Smooth muscle cell of the pulmonary artery (primary cell): ENCODE measurements at places on chromosomes 2 and 18. TPM values are rescaled to one million over a fixed set of nuclear protein-coding genes. Genes with fewer than 3 reads are reported as not detected.

NEMP2 gene
- total RNA-seq = 2.1 and 3.7 TPM in 2 replicates

IFIH1 gene
- total RNA-seq = 5.6 and 7.3 TPM in 2 replicates

LOXHD1 gene
- total RNA-seq = not detected in 2 replicates

CCDC74B gene
- 5.0 TPM in 2 replicates for total RNA-seq

GPR39 gene
- total RNA-seq = 3.3 and 6.4 TPM in 2 replicates

LIMS2 gene
- 8.3 and 8.8 TPM in 2 replicates for total RNA-seq

DPYSL5 gene
- not detected in 2 replicates for total RNA-seq

HOXD4 gene
- 0.46 and 4.6 TPM in 2 replicates for total RNA-seq

ANKRD30BL gene
- total RNA-seq = not detected in 2 replicates

CHRND gene
- total RNA-seq = not detected in 2 replicates

NLRC4 gene
- total RNA-seq = 0.03 TPM in 1 of 2 replicates, not detected in the other

TUBA4A gene
- 17.9 and 19.6 TPM in 2 replicates for total RNA-seq

GFPT1 gene
- total RNA-seq = 69.6 and 92.2 TPM in 2 replicates

RUFY4 gene
- total RNA-seq = not detected in 2 replicates

MC2R gene
- total RNA-seq = not detected in 2 replicates

LINC00305 gene
- not detected in 2 replicates for total RNA-seq

EGR4 gene
- total RNA-seq = not detected in 2 replicates

ACMSD gene
- not detected in 2 replicates for total RNA-seq

CHAC2 gene
- total RNA-seq = 0.78 and 1.1 TPM in 2 replicates

PARD6G gene
- total RNA-seq = 1.4 and 1.7 TPM in 2 replicates

C2orf68 gene
- 18.0 and 24.1 TPM in 2 replicates for total RNA-seq

HOXD1 gene
- total RNA-seq = 0.13 TPM in 1 of 2 replicates, not detected in the other

SLC11A1 gene
- 0.13 TPM in 2 replicates for total RNA-seq

IL36G gene
- not detected in 2 replicates for total RNA-seq

DHX57 gene
- 20.4 and 20.7 TPM in 2 replicates for total RNA-seq

OR6B2 gene
- total RNA-seq = not detected in 2 replicates

ARHGAP15 gene
- 0.13 TPM in 1 of 2 replicates, not detected in the other for total RNA-seq

C2orf81 gene
- total RNA-seq = 1.2 and 3.5 TPM in 2 replicates

SERPINB4 gene
- total RNA-seq = not detected in 2 replicates

SUMO1 gene
- total RNA-seq = 52.6 and 89.5 TPM in 2 replicates

CACNB4 gene
- total RNA-seq = 2.0 and 10.8 TPM in 2 replicates

RASGRP3 gene
- 2.1 and 3.0 TPM in 2 replicates for total RNA-seq

CASP8 gene
- total RNA-seq = 12.3 and 22.2 TPM in 2 replicates

COL4A3 gene
- 2.6 and 3.5 TPM in 2 replicates for total RNA-seq

GAREM1 gene
- total RNA-seq = 3.2 and 3.5 TPM in 2 replicates

MMADHC gene
- total RNA-seq = 116 and 147 TPM in 2 replicates

MC4R gene
- total RNA-seq = not detected in 2 replicates

NR4A2 gene
- total RNA-seq = 0.40 and 8.5 TPM in 2 replicates

CPLX4 gene
- not detected in 2 replicates for total RNA-seq

REG3G gene
- total RNA-seq = not detected in 2 replicates

ST8SIA3 gene
- total RNA-seq = not detected in 2 replicates

NYAP2 gene
- total RNA-seq = not detected in 2 replicates

ANAPC1 gene
- 49.9 and 52.5 TPM in 2 replicates for total RNA-seq

AGPS gene
- total RNA-seq = 40.3 and 48.2 TPM in 2 replicates

NTSR2 gene
- not detected in 2 replicates for total RNA-seq
